ENCODE measurements at places on chromosomes 5 and 9. TPM values are rescaled to one million over a fixed set of nuclear protein-coding genes. Genes with fewer than 3 reads are reported as not detected.

DNA sequence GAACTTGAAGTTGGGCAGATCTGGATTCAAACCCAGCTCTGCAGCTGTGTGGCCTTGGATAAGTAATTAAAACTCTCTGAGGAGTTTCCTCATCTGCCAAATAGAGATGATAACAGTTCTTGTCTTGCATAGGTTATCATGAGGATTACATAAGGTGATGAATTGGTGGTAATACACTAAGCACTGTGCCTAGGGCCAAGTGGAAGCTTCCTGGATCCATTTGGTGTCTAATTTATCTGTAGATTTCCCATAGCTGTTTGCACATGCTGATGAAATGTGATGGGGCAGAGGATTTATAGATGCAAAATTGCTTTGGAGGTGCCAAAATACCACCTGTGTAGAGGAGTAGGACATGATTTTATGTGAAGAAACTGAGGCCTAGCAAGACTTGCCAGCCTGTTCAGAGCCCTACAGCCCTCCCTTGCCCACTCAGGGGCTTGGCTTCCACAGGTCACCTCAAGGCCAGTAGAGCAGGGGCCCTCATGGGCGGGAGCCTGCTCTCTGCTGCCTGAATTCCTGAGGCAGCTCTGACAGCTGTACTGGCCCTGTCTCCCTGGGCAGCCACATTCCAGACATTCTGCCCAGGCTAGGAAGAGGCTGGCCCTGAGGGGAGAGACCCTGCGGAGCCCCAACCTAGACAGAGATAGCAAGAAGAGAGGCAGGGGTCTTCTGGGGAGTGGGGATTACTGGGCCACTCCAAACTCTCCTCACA is 5.9 kb upstream of the FAT2 start:
- DNase-seq: no peak

DNA sequence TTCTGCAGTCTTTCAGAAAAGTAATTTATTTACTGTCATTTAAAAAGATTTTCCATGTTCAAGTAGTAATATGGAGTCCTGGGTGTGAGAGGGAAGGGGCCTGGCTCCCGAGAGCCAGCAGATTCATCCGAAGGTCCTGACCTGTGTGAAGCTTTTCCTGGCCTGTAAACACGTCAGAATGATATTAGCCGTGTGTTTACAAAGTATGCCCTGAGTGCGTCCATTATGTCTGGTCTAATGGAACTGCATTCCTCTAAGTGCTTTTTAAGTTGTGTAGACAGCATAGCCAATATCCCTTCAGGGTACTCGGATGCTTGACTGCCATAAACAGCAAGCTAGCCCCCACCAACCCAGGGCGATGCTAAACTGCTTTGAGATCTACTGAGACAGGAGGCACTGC is 495.2 kb downstream of the AGTPBP1 start:
- DNase-seq: no peak

DNA sequence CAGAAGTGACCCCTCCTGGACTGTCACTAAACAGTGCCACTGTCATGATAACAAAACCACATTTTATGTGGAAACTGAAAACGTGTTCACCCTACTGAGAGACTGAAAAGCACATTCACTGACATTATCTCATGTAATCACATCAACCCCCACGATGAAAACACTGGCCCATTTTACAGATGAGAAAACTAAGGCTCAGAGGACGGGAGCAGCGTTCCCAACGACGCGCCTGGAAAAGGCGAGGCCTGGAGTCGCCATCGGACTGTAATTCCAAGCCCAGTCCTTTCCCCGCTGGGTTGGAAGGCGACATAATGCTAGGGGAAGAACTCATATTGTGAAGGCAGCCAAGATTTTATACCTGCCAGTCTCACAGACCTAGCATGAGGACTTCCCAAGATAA is 140.0 kb downstream of the ADAMTS2 start:
- DNase-seq: no peak

Gene PCDHA3
- not detected for polyA plus RNA-seq

Measured in keratinocyte (primary cell).